ENCODE measurements at places on chromosomes 2 and 18. TPM values are rescaled to one million over a fixed set of nuclear protein-coding genes. Genes with fewer than 3 reads are reported as not detected.

GRCh38 chr2:108345951-108346350 is 31.8 kb upstream of the SULT1C4 start:
- H3K27me3 ChIP-seq = no peaks in the 10 kb centered on the region
- H3K36me3 ChIP-seq = no peaks in the 10 kb centered on the region
- DNase-seq = no peak
- H3K27ac ChIP-seq = no peak overlapping the region
- H3K4me3 ChIP-seq = no peak overlapping the region

DNA sequence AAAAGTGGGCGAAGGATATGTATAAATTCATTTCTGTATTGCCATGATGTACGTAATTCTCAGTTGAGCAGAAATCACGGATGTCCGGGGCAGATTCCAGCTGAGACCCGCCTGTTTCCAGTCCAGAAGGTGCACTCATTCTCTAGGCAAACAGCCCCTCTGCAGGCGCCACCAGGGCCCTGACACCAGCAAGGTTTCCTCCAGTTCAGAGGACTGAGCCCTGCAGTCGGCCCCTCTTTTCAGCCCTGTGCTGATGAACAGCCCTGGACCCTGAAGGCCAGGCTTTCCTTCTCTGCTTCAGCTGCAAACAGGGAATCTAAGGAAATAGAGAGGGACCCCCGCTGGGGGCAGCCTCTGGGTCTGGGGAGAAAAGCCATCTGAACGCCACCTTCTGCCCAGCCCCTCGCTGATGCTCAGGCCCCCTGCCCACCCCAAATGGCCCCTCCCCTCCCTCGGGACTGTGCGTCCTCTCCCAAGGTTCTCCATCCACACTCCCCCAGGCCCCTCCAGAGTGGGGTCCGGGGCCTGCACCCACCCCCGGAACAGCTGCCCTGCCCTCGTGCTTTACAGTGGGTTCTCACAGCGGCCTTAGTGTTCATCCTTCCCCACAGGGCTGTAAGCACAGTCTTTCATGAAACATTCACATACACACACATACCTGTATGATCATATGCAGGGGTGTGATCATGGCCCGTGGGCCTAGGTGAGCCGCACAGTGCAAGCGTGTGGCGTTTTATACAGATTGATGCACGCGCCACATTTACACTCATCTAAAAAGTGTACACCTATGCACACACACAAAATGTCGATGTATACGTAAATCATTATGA is 12.1 kb downstream of the COPS9 start:
- no peak overlapping the region for H3K27ac ChIP-seq
- no peak for DNase-seq
- H3K36me3 ChIP-seq = peaks cover 19% of the 10 kb centered on the region

The ATP8B1 gene
- 4.6 TPM for total RNA-seq

- peaks cover 7% of the 10 kb centered on the region for H3K4me1 ChIP-seq
- H3K36me3 ChIP-seq = no peaks in the 10 kb centered on the region
- no peak overlapping the region for H3K27ac ChIP-seq
Observed at GRCh38 chr18:35024965-35025364, 16.2 kb upstream of the MAPRE2 start.

The CTNNA2 gene
- 9.0 TPM for total RNA-seq

GRCh38 chr2:144582651-144583380 is 62.9 kb upstream of the ZEB2 start:
- no peak overlapping the region for H3K4me3 ChIP-seq
- 0 out of 2 replicates have a peak, but pooled peaks cover 2% of the 10 kb centered on the region for H3K4me1 ChIP-seq
- DNase-seq = no peak
- H3K36me3 ChIP-seq = no peaks in the 10 kb centered on the region
- H3K27me3 ChIP-seq = no peaks in the 10 kb centered on the region

DNA sequence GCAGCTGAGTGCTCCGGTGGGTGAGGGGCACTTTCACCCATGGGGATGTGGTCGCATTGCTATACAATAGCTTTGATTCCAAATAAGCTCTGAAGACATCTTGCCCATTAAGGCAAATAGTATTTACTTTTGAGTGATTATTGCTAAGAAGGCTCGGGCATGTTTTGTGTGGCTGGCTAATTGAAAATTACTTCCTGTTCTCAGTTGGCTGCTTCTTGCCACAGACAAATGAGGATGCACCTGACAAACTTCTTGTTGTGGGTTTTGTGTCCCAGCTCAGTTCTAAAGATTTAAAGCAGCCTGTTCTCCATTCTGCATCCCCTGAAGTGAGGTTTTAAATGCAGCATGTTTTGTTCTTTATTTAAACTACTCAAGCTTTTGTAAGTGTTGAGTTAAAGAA is 88.3 kb downstream of the KCNS3 start:
- no peaks in the 10 kb centered on the region for H3K4me1 ChIP-seq
- H3K27ac ChIP-seq = no peak overlapping the region
- H3K27me3 ChIP-seq = no peaks in the 10 kb centered on the region
- no peak overlapping the region for H3K4me3 ChIP-seq
- H3K36me3 ChIP-seq = no peaks in the 10 kb centered on the region

DNA sequence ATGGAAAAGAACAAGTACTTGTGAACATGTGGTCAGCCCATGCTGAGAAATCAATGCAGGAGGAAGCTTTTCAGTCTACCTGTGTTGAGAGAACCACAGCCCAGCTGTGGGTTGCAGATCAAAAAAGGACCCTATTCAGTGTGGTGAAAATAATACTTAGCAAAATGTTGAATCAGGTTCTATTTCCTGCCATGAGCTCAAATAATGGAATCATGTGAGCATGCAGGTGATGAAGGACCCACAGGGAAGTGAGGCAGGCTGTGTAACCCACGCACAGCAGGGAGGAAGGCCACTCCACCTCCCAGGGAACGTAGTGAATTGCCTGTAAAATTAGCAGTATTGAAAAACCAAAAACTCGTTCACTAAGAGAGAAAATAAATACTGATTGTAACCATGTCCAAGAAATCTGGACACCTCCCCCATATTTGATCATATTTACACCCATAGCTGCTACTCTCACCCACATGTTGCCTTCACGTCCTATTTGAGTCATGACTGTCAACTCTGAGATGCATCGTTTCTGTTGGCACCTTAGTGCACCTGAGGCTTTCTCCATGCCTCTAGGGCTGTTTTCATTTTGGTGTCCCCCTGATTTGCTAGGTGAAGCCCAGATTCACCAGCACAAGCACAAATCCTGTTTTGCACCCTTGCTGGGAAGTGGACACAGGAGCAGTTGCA is 20.5 kb upstream of the BCL2L11 start:
- no peaks in the 10 kb centered on the region for H3K4me1 ChIP-seq
- H3K27me3 ChIP-seq = no peaks in the 10 kb centered on the region
- H3K4me3 ChIP-seq = no peak overlapping the region
- no peak for DNase-seq

The CRYGD gene
- total RNA-seq = 0.98 TPM

DNA sequence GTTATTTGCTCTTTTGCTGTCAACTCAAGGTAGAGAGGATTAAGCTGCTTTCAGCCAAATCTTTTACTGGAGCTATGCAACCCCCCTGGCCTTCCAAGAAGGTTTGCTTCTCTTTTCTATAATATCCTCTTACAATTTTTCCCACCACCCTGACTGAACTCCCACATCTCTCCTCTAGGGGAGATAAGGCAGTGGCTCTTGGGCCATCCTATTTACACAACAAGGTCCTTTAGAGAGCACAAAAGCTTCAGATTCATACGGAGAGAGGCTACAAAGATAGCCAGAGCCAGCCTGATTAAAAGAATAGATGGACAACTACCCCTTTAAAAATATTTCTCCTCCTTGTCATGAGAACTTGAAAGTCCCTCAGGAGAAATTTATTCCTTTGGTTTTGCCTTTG is 95.7 kb downstream of the TPGS2 start:
- DNase-seq = no peak
- H3K27ac ChIP-seq = no peak overlapping the region
- H3K27me3 ChIP-seq = no peaks in the 10 kb centered on the region
- no peaks in the 10 kb centered on the region for H3K4me1 ChIP-seq

GRCh38 chr2:48530033-48530811 is at the start of gene STON1:
STON1 (plus strand) TSS chr2:48530154; CDS start chr2:48580634, 50,480 bp downstream.
- peaks cover 19% of the 10 kb centered on the region for H3K4me1 ChIP-seq
- no peak for DNase-seq
- no peaks in the 10 kb centered on the region for H3K36me3 ChIP-seq
- H3K4me3 ChIP-seq = peak within 1 kb of the TSS; percentile 95
- H3K27me3 ChIP-seq = no peaks in the 10 kb centered on the region

- no peak overlapping the region for H3K4me3 ChIP-seq
- no peaks in the 10 kb centered on the region for H3K36me3 ChIP-seq
- no peaks in the 10 kb centered on the region for H3K4me1 ChIP-seq
- DNase-seq = no peak
- no peaks in the 10 kb centered on the region for H3K27me3 ChIP-seq
- H3K27ac ChIP-seq = no peak overlapping the region
Observed at GRCh38 chr2:181371195-181371594, 86.0 kb upstream of the ITGA4 start.

DNA sequence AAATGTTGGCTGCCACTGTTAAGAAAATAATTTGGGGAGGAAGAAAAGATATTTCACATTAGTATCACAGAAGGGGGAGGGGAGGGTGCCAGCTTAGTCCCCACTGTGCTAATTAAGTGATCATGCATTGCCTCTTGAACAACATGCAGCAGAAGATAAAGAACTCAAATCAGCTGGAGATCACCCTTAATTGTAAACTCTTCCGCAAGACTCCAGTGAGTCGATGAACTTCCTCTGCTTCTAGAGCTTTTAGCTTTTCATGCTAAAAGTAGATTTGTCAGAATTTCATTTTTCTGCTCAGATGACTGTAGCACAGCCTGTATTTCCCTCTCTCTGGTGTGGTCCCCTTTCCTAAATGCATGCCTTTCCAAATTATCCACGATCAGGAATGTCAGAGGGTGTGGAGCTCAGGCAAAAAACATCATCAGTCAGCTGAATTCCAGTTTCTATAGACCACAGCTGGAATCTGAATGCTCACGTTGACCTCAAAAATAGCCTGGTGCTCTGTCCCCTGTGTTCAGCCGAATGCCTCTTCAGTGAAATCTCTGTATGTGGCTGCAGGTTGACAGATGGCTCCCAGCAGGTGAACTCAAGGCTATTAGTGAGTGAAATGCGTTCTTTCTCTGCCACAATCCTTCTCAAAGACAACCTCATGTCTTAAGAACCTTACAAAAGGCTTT is 156.8 kb upstream of the UNC80 start:
- H3K4me3 ChIP-seq = 0 out of 2 replicates have a peak overlapping the region, but pooled peaks have one; percentile 1
- no peak for DNase-seq
- peaks cover 19% of the 10 kb centered on the region for H3K4me1 ChIP-seq
- no peaks in the 10 kb centered on the region for H3K36me3 ChIP-seq
- H3K27me3 ChIP-seq = no peaks in the 10 kb centered on the region

- no peaks in the 10 kb centered on the region for H3K36me3 ChIP-seq
- no peak for DNase-seq
- no peak overlapping the region for H3K4me3 ChIP-seq
- no peak overlapping the region for H3K27ac ChIP-seq
- H3K27me3 ChIP-seq = no peaks in the 10 kb centered on the region
Observed at GRCh38 chr2:47186351-47186750, 31.2 kb upstream of the STPG4 start.

- no peak for DNase-seq
- no peak overlapping the region for H3K4me3 ChIP-seq
- no peaks in the 10 kb centered on the region for H3K4me1 ChIP-seq
- H3K36me3 ChIP-seq = peaks cover 39% of the 10 kb centered on the region
- no peaks in the 10 kb centered on the region for H3K27me3 ChIP-seq
Observed at GRCh38 chr18:31079973-31080372, 22.2 kb downstream of the DSC2 start.

The CCNYL1 gene
- total RNA-seq = 35.4 TPM

GRCh38 chr18:12234451-12235190 is 19.5 kb upstream of the CIDEA start:
- H3K4me3 ChIP-seq = no peak overlapping the region
- no peak for DNase-seq
- H3K27me3 ChIP-seq = no peaks in the 10 kb centered on the region

The ICA1L gene
- 3.4 TPM for total RNA-seq

DNA sequence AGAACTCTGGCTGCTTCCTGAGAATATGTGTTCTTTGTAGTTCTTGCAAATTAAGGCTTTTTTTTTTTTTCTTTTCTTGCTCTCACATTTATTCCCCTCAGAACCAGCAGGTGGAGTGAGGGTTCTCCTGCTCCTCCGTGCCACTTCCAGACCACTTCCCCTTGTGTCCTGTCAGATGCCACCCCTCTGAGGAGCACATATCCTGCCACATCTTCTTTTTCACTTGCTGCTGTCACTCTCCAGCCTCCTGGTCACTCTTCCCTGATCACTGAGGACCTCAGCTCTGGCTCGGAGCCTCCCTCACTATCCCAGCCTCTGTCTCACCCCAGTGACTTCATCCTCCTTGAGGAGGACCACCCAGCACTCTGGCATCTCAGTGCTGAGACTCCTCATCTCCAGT is 100.5 kb downstream of the TACR1 start:
- H3K27ac ChIP-seq = no peak overlapping the region
- H3K27me3 ChIP-seq = no peaks in the 10 kb centered on the region
- no peak overlapping the region for H3K4me3 ChIP-seq

DNA sequence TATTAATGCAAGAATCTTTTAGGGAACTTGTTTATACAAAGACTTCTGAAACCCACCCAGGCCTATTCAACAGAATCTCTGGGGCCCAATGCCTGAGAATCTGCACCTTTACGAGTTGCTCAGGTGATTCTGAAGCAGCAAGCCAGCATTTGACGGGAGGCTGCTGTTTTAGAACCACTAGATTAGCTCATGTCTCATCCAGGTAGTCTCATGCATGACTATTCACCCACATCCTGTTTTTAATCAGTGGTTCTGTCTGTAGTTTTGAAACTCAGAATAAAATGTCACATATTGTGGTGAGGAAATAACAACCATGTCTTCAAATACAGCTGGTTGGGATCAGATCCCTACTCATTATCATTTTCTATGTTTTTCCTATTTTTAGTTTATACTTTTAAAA is 39.5 kb downstream of the CYTIP start:
- H3K27me3 ChIP-seq = no peaks in the 10 kb centered on the region
- H3K4me1 ChIP-seq = no peaks in the 10 kb centered on the region
- no peak overlapping the region for H3K27ac ChIP-seq
- H3K4me3 ChIP-seq = no peak overlapping the region
- DNase-seq = no peak

GRCh38 chr2:86482034-86482433 is 40.9 kb downstream of the KDM3A start:
- peaks cover 16% of the 10 kb centered on the region for H3K36me3 ChIP-seq
- H3K4me3 ChIP-seq = no peak overlapping the region
- H3K27ac ChIP-seq = no peak overlapping the region
- H3K4me1 ChIP-seq = no peaks in the 10 kb centered on the region
- DNase-seq = no peak

DNA sequence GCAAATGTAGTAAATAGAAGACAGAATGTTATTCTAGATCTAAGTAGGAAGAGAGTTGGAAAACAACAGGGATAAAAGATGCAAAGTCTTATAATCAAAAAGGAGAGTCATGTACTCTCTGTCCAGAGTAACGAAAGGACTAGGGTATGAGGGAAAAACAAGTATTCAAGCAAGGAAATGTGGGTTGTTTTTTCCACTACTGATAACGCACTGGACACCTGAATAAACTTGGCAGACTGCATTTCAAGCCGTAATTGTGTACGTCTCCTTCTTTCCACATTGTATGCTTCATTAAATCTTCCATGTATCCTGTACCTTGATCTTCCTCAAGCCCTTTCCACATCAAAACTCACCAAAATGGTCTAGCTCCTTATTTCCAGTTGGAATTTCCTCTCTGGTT is 420.6 kb downstream of the ZEB2 start:
- no peak overlapping the region for H3K27ac ChIP-seq
- no peak for DNase-seq
- peaks cover under 1% of the 10 kb centered on the region for H3K36me3 ChIP-seq
- no peak overlapping the region for H3K4me3 ChIP-seq

GRCh38 chr2:127437781-127438726 is 19.8 kb downstream of the PROC start:
- no peaks in the 10 kb centered on the region for H3K4me1 ChIP-seq
- no peak overlapping the region for H3K27ac ChIP-seq
- H3K4me3 ChIP-seq = no peak overlapping the region
- DNase-seq = peak; percentile 45
- H3K27me3 ChIP-seq = no peaks in the 10 kb centered on the region
- H3K36me3 ChIP-seq = no peaks in the 10 kb centered on the region
